ENCODE measurements at places on chromosomes 7 and 10.
A peak's percentile ranks its signal among the peaks of the same experiment; 100 is the strongest.

DNA sequence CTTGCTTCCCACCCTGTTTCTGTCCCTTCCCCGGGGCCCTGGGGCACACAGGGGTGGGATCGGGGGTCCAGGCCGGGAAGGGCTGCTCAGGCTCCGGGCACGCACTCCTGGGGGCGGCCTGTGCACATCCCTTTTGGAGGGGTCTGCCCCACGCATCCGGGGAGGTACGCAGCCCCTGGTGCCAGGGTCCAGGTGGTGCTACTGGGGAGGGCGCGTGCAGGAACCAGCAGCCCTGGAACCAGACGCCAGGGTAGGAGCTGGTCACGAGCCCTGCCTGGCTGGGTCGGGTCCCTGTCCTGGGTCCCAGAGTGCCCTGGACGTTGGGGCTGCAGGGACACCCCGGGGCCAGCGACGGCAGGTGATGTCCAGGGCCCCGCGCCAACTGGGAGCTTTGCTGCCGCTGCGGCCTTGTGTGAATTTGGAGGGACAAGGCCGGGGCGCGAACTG is 53.4 kb downstream of the GLRX3 start:
- DNase-seq: no peak

DNA sequence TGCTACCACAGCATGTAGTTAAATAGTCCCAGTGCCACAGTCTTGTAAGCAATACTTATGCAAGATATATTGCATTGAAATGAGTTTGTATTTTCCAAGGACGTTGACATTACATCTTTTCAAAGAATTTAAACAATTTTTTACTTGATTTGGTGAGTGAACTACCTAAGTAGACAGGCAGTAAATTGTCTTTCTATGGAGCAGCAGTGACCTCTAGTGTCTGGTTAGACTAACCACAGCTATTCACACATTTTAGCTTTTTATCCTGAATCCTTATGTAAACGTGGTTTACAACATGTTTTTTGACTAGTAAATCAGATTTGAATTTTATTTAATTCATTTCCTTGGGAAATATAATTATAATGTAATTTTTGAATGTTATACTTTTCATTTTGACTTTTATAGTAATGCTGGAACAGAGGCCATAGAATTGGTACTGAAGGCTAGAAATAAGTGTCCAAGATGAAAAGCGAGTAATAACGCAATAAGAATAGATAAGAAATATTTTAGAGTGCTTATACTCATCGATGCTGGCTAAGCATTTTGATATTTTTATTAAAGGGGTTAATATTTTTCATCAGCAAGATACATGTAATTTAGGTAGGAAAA is 5.6 kb downstream of the LRRTM3 start:
- DNase-seq: no peak

GRCh38 chr7:92293896-92294590 is 48.3 kb downstream of the ANKIB1 start:
- DNase-seq: no peak

GRCh38 chr7:37977243-37977642 is 56.8 kb downstream of the EPDR1 start:
- no peak for DNase-seq

- DNase-seq: no peak
Measured at GRCh38 chr7:96144260-96144526, 177.7 kb downstream of the SLC25A13 start.

DNA sequence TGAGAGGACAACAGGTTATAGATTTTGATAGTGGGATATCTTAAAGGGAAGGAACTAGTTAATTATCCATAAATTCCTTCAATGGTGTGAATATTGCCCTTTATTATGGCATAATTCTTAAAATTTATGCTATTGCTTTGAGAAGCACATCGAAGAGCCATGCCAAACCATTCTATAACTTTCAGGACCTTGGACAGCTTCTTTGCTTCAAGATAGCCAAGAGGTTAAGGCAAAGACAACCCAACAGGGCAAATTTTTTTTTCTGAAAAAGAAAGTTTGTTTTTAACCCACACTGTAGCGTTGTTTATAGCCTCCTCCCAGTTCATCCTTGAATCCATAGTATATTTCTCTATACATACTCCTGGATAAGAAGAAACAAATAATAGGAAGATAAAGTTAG is 103.2 kb downstream of the NRG3 start:
- no peak for DNase-seq

GRCh38 chr7:95472581-95473161 is 13.1 kb upstream of the ASB4 start:
- no peak for DNase-seq

DNA sequence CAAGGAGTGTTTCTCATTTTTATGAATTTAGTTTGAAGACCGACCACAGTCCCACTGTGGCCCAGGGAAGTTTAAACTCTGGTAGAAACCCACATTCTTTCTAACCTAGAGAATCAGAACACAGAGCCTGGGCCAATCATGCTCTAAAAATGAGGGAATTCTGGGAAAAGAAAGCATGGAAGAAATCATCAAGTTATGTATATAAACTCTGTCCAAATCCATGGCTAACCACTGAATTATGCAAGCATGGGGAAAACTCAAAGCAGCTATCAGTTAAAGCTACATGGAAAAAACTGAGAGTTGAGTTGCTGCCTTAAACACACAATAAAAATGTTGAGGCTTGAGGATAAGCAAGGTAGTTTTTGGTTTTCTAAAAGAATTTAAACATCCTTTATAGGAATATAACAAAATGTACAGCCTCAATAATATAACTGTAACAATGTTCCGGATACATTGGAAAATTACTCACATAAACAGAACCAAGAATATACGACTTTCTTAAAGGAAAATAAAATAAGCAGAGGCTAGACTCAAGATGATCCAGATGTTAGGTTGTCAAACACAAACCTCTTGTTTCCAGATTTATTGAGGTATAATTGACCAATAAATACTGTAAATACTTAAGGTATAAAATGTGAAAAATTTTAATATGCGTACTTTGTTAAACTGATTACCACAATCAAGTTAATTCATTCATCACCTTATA is 311.2 kb upstream of the GNAI1 start:
- no peak for DNase-seq

DNA sequence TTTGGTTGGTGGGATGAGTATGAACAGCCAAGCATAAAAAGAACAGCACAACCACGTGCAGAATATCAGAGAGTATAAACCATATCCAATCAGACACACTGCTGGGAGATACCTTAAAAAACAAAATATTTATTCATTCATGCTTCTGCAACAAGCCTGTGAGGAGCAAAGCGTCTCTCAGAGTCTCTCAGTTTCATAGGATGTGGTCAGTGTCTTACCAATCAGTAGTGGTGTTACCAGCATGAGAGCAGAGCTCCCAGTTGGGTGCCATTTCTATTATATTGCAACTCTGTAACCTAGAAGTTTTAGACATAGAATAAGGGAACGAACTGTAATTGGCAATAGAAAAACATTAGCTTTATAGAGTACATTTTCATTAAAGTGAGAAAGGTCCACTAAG is 445.9 kb upstream of the LRRN3 start:
- no peak for DNase-seq

GRCh38 chr10:1514681-1515080 is 222.6 kb downstream of the ADARB2 start:
- DNase-seq: no peak

DNA sequence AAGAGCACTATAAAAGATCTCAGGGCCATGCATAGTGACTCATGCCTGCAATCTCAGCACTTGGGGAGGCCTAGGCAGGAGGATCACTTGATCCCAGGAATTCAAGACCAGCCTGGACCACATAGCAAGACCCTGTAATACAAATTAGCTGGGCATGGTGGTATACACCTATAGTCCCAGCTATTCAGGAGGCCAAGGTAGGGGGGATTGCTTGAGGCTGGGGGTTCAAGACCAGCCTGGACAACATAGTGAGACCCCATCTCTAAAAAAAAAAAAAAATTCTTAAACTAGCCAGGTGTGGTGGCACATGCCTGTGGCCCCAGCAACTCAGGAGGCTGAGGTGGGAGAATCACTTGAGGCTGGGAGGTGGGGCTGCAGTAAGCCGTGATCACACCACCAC is 15.8 kb downstream of the STYXL1 start:
- no peak for DNase-seq

GRCh38 chr7:114865564-114865963 is 56.3 kb upstream of the MDFIC start:
- peak; percentile 48 for DNase-seq

- DNase-seq: no peak
Measured at GRCh38 chr7:115058726-115059125, 136.8 kb downstream of the MDFIC start.

GRCh38 chr7:139068544-139069399 is 32.9 kb upstream of the ZC3HAV1L start:
- DNase-seq: no peak

GRCh38 chr7:80681272-80681885 is 42.9 kb downstream of the CD36 start:
- DNase-seq: no peak

- no peak for DNase-seq
Measured at GRCh38 chr7:90764848-90765570, 168.9 kb downstream of the CDK14 start.

DNA sequence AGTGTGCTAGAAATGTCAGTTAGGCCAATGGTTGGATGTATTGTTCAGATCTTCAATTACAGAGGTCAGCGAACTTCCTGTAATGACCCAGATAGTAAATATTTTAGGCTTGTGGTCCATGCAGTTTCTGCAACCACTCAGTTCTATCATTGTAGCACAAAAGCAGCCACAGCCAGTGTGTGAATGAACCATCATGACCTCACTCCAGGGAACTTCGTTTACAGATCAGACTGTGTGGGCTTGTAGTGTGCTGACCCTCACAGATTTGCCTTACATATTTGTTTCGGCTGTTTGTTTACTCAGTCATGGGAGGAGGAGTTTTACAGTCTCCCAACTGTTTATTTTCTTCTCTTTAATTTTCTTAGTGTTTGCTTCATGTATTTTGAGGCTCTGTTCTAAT is 55.4 kb downstream of the LANCL2 start:
- DNase-seq: no peak

GRCh38 chr10:5466451-5467206 is 32.7 kb downstream of the CALML5 start:
- peak; percentile 80 for DNase-seq

DNA sequence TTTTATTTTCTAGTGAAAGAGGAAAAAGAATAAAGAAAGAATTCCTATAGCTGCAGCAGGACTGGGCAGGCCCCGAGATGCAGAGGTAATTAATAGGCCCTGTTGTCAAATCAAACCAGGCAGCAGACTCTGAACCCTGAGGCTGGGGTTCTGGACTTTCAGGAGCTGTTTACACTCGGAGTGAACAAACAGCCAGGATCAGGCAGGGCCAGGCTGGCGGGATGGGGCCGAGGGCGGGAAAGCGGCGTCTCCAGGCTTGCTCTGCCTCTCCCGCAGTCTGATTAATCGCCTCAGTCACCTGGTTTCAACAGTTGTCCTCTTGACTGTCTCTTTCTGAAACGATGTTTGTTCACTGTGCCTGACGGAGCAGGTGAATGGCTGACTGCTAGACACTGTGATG is 675.4 kb upstream of the FOXK1 start:
- no peak for DNase-seq

GRCh38 chr7:90804370-90804769 is 208.2 kb downstream of the CDK14 start:
- DNase-seq: no peak

GRCh38 chr7:147498081-147498480 is 1092.5 kb upstream of the C7orf33 start:
- DNase-seq: no peak

- peak; percentile 80 for DNase-seq
Measured at GRCh38 chr7:98165827-98166667, 45.2 kb upstream of the BHLHA15 start.

DNA sequence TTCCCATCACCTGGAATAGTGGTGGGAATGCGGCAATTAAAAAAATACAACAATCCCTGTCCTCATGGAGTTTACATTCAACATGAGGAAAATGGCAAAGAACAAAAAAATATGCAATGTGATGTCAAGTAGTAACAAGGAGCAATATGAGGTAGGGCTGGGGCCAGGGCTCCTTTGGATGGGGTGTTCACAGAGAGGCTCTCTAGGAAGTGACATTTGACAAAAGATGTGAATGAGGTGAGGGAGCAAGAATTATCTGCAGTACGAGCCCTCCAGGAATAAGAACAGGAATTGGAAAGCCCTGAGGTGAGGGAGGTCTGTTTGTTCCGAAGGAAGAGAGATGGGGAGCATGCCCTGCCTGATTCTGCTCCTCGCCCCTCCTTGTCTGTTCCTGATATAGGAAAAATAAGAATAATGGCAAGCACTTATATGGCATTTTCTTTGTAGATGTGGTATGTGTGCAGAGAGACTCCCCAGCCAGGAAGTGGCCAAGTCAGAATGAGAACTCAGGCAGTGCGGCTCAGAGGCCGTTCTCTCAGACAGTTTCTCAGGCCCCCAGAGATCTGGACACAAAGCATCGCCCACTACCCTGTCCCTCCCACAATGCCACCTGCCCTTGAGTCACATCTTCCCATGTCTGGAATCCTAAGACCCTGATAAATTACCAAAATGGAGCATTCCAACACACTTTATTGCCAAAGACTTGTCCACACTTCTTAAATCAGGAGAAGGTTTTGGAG is 105.6 kb downstream of the APBB1IP start:
- DNase-seq: no peak

DNA sequence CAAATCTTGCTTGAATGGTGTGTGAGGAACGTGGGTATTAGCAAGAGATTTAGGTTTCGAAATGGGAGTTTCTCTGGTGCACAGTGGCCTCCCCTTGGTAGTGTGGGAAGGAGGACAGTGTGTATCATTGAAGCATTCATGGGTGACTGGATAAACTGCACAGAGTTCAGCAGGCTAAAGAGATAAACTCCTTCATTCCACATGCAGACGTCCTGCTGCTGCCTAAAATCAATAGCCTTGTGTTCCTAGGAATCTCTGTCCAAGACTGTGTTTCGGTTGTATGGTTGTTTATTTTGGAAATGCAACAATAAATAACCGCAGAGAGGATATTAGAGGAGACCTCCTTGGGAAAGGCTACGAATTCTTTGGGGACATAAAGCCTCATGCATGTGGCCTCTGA is 100.9 kb upstream of the FAM171A1 start:
- DNase-seq: no peak

DNA sequence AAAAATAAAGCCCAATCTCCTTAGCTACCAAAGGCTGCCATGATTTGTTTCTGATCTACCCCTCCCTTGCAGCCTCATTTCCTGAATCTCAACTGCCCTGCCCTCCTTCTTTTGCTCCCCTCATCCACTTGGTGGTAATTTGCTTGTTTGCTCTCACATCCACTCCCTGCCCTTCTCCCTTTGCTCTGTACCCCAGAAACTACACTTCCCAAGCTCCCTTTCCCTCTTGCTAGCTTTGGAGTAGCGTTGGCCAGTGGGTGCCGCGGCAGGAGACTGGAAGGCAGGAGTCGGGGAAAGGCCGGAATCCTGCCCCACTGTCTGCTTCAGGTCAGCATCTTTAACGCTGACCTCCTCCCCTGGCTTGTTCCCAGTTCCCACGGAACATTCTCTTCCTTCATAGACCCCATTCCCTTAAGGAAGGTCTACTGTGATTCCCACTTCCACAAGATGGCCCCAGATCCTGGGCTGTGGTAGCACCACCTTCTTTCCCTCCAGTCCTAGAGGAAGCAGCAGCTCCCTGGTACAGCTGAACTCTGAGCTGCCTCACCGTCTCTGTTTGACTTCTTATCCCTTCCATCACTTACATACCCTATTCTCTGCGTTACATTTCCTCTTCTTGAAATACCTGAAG is 79.1 kb downstream of the PIK3CG start:
- DNase-seq: no peak

- no peak for DNase-seq
Measured at GRCh38 chr10:16699435-16700057, 117.7 kb downstream of the RSU1 start.

Data from lower lobe of right lung (tissue), 2 donors.